Skeletal muscle tissue (tissue), 5 donors: ENCODE measurements at places on chromosomes 5 and 9. TPM values are rescaled to one million over a fixed set of nuclear protein-coding genes. Genes with fewer than 3 reads are reported as not detected.

AKNA gene
- total RNA-seq: 6.3 TPM

TTC39B gene
- 4.2 TPM for total RNA-seq

MEGF10 gene
- 77.8 TPM for total RNA-seq

P4HA2 gene
- total RNA-seq: 50.6 TPM
